ENCODE measurements at places on chromosomes 7 and 10.

DNA sequence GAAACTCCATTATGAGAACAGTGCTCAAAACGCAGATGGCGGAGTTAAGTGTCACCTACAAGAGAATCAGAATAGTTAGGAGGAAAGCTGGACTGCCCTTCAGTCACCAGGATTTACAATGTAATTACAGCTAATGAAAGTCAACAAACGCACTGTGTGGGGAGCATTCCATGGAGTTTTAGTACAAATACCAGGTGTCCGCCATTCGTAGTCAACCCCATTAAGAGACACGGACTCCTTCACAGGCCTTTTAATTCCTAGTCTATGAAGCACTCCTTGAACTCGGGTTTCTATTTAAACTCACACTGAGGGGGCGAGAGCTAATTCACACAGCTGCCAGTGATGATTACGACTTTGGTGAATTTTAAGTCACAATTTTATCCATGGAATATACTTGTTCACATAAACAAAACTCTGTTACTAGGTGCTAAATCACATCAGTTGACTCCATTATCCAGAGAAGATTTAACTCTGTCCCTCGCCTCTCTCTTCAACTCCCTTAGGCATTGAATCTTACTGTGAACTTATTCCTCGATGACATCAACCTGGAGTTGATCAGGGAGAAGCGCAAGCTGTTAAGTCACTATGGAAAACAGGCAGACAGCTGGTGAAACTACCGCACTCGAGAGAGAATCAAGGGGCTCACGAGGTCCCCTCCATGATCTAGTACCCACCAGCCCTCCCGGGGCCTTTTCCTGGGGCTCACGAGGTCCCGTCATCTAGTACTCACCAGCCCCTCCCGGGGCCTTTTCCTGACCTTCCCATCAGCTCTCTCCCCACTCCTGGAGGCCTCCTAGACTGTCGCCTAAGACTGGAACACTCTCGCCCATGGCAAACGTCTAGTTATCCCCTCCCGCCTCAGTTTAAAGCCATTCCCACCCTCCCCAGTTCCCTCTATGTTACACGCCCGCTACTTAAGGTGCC is 1.5 kb downstream of the ZFAND2A start:
- no peak for DNase-seq

DNA sequence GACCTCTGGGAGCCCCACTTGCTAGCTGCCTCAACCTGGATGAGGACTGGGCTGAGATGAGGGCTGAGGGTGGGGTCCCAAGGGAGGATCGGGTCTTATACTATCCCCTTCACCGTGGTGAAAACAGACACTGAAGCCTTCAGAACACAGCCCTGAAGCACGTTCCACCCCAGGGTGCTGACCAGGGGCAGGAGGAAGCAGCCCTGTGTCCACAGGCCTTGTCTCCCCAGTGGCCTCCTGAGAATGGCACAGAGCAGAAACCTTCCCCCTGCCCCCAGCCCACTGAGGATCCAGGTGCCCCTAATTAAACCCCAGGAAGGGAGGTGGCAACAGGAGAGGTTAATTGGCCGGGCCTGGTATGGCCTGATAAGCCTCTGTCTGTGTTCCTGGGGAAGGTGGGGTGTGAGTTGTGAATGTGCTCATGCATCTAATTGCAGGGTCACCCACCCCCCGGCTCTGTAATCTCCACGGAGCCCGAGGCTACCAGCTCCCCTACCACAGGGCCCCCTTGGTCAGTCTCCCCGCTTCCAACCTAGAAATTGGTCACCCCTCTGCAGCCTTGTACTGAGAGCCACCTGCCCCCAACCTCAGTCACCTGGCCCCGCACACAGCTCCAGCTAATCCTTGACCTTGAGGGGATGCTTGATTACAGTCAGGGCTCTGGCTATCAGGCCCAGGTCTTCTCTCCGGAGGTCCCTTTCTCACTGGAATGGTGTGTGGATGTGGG is 159.0 kb upstream of the UNC5B start:
- no peak for DNase-seq

DNA sequence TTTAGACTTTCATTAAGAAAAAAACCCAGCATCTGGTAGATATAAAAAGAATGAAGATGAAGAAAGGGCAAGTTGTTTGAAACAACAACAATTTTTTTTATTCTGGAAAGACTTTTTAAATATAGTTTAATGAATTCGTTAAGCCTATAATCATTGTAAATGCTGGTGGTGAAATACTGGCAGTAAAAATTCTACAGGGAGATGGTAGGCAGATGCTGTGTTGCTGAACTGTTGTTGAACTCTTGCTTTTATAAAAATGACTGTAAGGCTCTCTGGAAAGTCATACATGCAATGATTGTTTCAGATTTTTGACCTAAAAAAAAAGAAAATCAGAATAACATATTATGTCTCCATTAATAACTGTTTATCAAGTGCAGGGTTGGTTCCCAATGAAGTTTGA is 39.0 kb downstream of the SCIN start:
- no peak for DNase-seq

GRCh38 chr10:73590881-73591799 is at the start of gene USP54:
TSS of gene USP54 (minus strand) at chr10:73591342. CDS start at chr10:73575658, 15,684 bp downstream.
- no peak for DNase-seq

GRCh38 chr10:7338469-7338868 is 72.4 kb downstream of the SFMBT2 start:
- no peak for DNase-seq

- DNase-seq: no peak
Observed at GRCh38 chr10:127909716-127910463, 3.0 kb downstream of the PTPRE start.

- DNase-seq: no peak
Observed at GRCh38 chr7:71770269-71770907, 638.4 kb downstream of the GALNT17 start.

DNA sequence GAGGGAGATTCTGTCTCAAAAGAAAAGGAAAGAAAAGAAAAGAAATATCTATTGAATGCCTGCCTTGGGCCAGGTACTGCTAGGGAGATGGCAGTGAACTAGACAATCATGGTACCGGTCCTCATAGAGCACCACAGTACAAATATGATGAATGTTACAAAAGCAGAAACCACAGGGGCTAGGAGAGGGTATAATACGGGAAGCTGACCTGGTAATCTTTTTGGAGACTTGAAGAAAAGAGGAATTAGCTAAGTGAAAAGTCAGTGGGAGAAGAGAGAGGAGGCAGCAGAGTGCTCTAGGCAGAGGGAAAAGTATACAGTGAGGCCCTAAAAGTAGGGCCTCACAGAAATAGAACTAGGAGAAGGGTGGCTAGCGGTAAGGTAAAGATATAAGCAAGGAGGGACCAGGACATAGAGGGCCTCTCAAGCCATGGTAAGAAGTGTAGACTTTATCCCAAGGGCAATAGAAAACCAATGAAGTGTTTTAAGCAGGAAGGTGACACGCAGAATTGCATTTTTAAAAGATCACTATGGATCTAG is 42.8 kb upstream of the WNT8B start:
- DNase-seq: no peak

DNA sequence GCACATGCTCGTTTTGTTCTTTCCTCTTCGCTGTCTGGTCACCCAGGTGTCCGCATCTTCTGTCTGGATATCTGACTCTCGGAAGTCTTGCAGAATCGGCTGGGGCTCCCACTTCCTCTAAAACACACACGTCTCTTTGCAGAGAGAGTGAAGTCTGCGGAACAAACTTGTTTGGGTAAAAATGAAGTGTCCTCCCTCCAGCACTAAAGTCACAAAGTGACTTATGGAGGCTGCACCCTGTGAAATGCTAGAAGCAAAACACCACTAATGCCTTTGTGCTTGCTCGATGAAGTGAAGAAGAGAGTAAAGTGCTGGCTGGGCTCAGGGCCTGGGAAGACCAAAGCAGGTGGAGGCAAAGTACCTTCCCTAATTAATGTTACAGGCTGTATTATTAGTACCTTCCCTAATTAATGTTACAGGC is 71.4 kb downstream of the FGFR2 start:
- DNase-seq: no peak

DNA sequence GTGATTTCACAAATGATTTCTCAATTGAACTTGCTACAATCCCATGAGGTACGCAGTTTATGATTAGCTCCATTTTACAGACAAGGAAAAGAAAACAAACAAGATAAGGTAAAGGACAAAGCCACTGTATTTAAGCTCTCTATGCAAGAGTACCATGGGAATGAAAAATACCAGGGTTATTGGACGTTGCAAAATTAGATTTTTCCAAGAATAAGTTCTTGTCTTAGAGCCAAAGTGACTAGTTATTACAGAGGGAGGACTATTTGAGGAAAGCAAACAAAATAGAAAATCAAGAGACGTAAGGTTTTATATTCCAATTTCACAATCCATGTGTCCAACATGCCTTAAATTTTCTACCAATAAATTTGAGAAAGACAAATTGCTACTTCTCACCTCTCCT is 97.9 kb upstream of the PTN start:
- DNase-seq: no peak

DNA sequence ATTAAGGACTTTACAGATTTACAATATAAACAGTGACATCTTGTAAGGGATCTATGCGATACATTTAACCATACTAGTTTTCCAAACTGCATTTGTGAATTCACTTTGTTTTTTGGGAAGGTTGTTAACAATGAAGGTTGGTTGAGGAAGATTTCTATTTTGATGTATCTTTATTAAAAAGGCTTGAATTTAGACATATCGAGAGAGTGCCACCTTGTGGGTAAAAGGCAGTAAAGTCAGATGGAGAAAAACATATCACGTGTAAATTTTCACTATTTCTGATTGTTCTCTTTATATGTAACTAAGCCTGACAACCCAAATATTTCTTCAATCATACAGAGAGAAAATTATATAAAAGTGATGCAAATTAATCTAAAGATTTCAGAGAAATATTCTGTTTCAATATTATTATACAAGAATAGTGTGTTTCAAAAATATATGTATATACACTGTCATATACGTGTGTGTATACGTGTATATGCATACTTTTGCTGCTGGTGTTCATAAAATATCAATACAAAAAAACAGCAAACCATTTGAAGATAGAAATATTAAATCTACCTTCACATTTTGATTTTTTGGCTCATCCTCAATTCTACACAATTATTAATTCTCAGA is 988.6 kb downstream of the SORCS1 start:
- no peak for DNase-seq

GRCh38 chr7:129525225-129525862 is 23.0 kb downstream of the SMKR1 start:
- DNase-seq: no peak

- no peak for DNase-seq
Observed at GRCh38 chr10:30751678-30752331, 122.3 kb upstream of the LYZL2 start.

DNA sequence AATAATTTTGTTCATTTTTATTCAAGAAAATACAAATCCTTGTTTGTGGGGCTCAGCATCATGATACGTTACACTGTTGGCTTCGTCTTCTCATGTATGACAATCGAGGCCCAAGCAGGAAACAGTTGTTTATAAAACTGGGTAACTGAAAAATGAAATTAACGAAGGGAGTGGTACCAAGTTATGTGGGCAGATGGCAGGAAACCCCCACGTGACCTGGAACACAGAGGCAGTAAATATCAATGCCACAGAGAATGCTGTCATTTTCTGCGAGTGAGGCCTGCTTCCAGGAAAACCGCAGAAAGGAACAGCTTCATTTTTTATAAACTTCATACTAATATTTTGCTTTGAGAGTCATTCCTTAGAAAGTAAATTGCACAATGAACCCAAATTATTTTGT is 201.0 kb upstream of the ADARB2 start:
- no peak for DNase-seq

DNA sequence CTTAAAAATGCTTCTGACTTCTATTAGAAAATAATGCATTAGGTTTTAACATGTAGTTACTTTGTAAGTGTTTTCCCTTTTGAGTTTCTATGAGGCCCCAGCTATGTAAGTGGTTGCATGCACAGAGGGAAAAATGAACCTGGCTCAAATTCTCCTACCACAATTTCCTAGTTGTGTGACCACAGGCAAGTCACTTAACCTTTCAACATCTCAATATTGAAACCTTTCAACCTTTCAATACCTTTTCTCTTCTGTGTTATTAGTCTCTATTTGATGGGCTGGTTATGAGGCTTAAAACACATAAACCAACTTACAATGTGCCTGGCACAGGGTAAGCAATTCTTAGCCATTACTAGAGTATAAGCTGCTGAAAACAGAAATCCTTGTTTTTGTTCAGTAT is 203.0 kb downstream of the KCND2 start:
- no peak for DNase-seq

DNA sequence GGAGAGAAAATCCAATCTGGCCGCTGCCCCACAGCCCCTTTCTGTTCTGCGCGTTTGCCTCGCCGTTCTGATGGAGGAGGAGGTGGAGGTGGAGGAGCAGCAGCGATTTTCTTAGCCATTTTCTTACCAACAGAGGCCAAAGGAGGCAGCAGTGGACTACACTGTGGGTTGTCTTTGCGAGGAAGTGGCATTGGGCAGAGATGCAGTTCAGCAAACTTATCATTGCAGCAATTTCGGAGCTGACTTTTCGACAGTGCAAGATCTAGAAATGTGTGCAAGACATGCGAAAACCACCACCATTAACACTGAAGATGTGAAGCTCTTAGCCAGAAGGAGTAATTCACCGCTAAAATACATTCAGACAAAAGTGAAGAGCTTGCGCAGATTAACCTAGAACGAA is 1.9 kb upstream of the ARL4A start:
- no peak for DNase-seq

DNA sequence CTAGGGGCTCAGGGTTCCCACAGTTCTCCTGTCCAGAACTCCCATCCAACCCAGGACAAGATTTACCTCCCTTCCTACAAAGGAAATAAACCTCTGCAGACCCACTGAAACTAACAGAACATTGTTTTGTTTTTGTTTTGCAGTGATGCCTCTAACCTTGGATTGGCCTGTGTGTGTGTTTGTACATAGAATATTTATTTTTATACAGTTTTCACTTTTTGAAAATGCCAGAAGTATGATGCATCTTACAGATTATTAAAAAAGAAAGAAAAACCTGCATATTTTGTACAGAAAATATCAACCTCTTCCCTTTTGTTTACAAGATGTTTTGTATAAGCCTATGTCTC is 94.1 kb upstream of the MACROH2A2 start:
- DNase-seq: no peak

All from stimulated activated naive B cell treated with anti-CD40 and anti-IgM and Interleukin-4, amounts not matched to agents 10 μg/mL and 1 μg/mL and 100 μg/mL, for 72 hours (primary cell).